ENCODE measurements at places on chromosomes 5 and 9.

DNA sequence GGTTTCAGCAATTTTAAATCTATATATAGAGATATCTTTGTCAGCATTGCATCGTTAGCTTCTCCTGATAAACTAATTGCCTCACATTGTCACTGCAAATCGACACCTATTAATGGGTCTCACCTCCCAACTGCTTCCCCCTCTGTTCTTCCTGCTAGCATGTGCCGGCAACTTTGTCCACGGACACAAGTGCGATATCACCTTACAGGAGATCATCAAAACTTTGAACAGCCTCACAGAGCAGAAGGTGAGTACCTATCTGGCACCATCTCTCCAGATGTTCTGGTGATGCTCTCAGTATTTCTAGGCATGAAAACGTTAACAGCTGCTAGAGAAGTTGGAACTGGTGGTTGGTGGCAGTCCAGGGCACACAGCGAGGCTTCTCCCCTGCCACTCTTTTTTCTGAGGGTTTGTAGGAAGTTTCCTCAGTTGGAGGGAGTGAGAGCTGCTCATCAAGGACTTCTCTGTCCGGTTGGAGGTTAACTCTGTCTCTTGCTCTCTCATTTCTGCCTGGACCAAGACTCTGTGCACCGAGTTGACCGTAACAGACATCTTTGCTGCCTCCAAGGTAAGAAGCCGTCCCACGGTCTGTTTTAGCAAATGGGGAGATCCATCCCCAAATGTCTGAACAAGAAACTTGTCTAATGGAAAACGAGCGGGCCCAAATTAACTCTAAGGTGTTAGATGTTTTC lies at the start of gene IL4:
TSS of gene IL4 (plus strand) at position 51 of the 692 bp plus-strand sequence. CDS start at position 113, 62 bp downstream.
- no peak for DNase-seq

DNA sequence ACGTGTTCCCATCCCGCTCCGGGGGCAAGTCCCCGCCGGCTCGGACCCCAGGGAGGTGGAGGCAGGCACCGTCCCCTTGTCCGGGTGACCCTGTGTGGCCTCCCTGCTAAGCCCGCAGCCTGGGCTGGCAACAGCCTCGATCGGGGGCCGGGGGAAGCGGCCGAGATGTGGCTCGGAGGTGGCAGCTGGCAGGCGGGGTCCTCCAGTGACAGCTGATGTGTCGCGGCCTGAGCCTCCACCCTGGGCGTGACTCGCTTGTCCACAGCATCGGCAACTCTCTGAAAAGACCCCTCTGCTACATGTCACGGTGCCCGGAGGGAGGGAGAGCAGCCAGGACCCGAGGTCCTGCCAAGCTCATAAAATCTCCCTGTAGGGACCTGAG lies 124.8 kb upstream of the IRX4 start:
- no peak for DNase-seq

DNA sequence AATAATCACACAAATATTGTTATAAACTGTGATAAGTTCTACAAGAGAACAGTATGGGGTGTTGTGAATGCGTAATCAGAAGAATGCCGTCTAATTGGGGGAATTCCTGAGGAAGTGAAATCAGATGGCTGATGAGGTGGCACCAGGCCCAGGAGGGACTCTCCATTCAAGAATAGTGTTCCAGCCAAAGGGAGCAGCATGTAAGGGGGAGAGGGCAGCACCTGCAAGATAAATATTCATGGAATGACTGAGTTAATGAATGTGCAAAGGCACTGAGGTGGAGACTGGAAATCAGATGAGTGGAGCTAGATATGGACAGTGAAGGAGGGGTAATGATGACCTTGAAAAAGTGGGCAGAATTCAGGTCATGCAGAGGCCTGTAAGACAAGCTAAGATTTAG lies 250.6 kb downstream of the ARRDC3 start:
- DNase-seq: no peak

- DNase-seq: peak; percentile 56
Measured at GRCh38 chr5:114789773-114790402, 379.8 kb downstream of the TRIM36 start.

DNA sequence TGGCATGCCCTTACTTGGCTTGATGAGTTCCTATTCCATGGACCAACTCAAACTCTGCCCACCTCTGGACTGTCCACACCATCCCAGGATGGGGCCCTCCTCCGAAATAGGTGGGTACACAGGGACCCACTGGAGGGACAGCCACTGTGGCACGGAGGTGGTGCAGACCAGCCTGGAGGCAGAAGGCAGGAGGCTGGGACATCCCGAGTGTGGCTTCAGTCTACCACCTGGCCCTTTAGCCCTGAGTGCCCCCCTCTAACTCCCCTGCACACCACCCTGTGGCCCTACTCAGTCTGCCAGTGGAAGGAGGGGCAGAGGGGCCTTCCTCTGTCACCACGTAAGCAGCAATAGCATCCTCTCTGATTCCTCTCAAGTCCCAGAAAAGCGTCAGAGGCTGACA lies 3.7 kb downstream of the IL3 start:
- no peak for DNase-seq

- DNase-seq: no peak
Measured at GRCh38 chr5:88419931-88420330, 151.3 kb upstream of the TMEM161B start.

GRCh38 chr9:2697492-2697891 lies 19.8 kb upstream of the KCNV2 start:
- no peak for DNase-seq
